ENCODE measurements at places on chromosomes 7 and 10.

DNA sequence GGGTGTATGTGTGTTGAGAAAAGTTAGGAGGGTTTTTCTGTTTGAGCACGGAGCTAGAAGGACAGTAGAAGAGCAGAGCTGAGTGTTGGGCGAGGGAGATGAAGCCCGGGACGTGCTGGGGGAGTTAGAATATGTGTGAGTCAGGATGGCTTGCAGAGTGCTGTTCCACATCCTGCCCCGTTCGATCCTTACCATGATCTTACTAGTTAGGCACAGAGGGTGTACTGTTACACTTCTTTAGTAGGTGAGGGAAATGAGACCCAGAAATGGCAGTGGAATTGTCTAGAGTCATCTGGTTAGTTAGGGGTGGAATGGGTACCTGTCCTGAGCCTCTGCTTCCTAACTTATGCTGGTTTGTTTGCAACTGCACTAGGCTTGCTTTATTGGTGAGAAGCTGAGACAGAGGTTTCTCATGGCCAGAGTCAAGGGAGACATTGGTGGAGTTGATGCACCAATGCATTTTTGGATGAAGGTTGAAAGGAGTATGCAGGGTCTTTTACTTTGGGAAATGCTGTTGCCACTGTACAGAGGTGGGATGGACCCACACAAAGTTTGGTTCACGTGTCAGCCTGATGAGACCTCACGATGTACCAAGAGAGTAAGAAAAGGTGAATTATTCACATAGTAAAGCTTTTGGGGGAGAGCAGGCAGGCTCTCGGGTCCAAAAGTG is 42.4 kb downstream of the CCNY start:
- DNase-seq = no peak

DNA sequence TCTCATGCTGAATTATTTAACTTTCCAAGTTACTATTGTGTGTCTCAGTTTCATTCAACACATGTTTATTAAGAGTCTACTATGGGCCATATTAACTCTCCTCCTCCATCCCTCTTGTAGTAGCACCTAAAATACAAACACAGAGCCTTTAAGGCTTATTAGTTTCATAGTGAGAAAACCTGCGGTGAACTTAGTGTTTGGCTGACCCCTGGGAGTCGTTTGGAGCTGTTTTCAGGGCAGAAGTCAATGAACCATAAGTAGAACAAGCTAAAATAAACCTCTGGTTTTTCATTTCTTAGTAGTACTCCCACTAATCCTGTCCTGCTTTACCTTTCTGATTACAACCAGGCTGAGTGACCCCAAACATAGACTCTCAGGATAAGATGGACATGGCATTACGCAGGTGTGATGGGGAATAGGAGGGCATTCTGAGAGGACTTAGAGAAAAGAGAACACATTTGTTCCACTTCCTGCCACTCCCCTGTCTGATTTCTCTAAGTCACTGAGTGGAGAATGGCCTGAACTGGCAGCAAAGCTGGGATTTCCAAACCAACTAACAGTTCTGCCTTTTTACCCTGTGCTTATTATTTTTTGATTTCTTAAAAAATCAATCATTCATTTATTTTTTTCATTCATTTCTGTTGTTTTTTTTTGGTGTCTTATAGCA is 74.5 kb downstream of the LRMDA start:
- no peak for DNase-seq

- no peak for DNase-seq
Measured at GRCh38 chr10:110686047-110686446, 41.9 kb downstream of the RBM20 start.

DNA sequence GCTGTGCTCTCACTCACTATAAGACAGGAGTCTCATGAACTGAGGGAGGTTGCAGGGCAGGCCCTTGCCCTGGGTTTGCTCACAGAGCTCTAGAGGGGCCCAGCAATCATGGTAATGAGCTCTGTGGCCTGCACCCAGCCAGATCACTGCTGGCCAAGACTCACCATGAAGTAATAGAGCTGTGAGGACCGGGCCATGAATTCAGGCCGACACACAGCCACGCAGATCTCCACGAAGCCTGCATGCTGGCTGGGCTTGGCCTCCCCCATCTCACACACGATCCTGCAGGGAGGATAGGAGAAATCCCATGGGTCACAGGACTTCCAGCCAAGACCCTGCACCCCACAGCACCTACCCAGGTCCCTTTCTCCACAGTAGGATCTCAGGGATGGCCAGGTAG is 382.4 kb downstream of the PLXNA4 start:
- no peak for DNase-seq

DNA sequence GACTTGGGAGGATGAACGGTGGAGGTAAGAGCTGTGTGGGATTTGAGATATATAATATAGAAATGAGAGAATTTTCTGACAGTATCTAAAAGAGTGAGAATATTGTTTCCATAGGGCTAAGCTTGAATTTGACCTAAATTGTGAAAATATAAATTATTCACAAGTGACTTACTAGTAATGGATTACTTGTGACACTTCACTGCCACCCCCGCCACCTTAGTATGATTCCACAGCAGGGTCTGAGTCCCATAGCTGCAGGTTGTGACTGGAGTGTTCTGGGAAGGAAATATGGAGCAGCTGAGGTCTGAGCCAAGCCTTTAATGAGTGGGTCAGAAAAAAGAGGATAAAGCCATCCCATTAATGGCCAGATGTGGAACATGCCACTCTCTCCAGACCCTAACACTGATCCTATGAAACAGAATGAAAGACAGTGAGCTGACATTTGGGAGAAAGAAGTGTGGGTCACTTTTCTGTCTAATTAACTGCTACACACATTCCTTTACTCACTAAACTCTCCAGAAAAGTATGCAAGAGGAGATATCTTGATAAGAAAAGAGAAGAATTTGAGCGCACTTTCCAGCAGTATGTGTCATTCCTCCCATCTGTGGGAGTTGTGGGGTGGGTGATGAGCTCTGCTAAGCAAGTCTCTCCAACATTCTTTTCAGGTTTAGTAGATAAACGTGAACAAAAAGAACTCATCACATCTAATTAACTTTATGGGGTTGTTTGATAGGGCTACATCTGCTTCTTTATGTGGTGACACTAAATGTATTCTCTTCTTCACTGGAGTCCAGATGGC is 1193.4 kb downstream of the SORCS3 start:
- DNase-seq = no peak

DNA sequence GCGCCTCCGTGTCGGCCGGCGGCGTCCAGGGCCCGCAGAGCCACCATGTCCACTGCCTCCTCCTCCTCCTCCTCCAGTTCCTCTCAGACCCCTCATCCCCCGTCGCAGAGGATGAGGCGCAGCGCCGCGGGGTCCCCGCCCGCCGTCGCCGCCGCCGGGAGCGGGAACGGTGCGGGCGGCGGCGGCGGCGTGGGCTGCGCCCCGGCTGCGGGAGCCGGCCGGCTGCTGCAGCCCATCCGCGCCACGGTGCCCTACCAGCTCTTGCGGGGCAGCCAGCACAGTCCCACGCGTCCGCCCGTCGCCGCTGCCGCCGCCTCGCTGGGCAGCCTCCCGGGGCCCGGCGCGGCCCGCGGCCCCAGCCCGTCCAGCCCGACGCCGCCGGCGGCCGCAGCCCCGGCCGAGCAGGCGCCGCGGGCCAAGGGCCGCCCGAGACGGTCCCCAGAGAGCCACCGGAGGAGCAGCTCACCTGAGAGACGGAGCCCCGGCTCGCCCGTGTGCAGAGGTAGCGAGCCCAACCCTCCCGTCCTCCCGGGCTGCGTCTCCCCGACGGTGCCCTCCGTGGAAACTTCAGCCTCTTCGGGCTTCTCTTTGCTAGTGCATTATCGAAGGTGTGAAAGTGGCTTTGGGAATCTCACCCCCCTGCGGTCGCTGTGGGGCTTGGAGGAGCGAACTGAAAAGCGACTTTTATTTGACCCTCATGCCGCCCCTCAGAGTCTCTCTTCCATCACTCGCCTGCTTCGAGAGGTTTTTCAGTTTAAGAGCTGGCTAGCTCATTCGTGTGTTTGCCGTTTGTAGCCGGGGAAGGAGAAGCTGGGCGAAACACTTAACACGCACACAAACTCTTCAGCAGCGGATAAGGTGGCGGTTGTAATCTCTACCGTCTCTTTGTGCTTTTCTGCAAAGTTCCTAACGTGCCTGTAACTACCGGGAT is 975 bp downstream of the GLCCI1 start:
- peak; percentile 56 for DNase-seq

DNA sequence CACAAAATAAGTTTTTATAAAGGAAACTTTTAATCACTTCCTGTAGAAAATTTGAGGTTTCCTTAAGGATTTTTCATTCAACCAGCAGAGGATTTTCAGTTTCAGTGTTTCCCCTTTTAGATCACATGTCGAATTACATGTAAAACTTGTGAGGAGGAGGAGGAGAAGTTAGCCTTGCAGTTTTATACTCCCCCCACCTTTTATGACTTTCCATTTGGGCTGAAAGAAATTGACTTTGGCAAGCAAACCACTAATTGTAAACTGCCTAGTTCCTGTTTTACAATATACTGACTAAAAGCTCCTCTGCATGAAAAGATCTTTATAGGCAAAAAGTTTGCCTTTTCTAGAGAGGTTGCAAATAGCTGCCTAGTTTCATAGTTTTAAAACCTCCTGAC is 3.0 kb downstream of the BAMBI start:
- DNase-seq = no peak

- no peak for DNase-seq
Measured at GRCh38 chr7:30627026-30627425, 32.3 kb downstream of the GARS1 start.

DNA sequence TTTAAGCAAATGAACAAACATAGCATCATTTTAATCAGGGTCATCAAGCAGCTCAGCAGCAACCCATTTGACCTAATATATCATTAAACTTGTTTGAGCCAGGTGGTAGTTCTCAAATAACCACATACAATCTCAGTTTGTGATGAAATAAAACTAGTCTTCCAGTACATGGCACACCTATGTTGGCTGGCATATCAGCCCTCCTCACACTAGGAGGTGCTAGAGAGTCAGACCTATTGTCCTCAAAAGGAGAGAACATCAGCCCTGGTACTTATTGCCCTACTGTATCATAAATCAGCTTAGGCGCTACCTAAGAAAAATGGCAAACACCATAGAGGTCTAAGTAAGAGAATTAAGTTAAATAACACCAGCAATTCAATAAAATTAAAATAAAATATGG is 81.7 kb downstream of the CABCOCO1 start:
- no peak for DNase-seq

DNA sequence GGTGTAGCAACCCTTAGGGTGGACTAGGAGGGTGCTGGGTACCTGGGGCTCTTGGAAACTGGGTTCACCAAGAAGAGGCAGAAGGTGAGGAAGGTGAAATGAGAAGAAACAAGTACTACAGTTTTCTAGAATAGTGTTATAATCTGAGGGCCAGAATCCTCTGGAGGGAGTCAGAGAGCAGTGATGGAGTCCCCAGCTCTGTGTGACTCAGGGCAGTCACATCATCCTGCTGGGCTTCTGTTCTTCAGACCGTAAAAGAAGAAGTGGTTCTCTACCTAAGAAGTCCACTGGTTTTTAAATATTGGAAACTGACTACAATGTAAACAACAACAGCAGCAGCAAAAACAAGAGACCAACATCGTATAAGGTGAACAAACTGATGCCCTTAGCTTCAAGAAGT is 197.3 kb downstream of the PRPF18 start:
- DNase-seq = peak; percentile 52

DNA sequence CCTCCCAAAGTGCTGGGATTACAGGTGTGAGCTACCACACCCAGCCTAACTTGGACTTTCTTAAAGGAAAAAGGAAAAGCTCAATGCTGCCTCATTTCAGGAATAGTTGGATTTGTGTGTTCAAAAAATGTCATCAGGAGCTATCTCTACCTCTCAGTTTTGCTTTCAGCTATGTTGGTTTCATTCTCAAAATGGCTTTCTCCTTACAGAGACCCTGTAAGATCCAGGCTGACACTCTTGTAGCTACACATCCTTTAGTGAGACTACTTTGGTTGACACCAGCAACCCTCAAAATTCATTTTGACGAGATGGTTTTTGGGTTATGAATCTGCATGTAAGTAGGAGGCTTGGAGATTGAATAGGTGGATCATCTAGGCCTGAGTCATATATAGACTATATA is 269.7 kb upstream of the SORCS1 start:
- DNase-seq = no peak
